ENCODE measurements at places on chromosomes 7 and 10. TPM values are rescaled to one million over a fixed set of nuclear protein-coding genes. Genes with fewer than 3 reads are reported as not detected.

DNA sequence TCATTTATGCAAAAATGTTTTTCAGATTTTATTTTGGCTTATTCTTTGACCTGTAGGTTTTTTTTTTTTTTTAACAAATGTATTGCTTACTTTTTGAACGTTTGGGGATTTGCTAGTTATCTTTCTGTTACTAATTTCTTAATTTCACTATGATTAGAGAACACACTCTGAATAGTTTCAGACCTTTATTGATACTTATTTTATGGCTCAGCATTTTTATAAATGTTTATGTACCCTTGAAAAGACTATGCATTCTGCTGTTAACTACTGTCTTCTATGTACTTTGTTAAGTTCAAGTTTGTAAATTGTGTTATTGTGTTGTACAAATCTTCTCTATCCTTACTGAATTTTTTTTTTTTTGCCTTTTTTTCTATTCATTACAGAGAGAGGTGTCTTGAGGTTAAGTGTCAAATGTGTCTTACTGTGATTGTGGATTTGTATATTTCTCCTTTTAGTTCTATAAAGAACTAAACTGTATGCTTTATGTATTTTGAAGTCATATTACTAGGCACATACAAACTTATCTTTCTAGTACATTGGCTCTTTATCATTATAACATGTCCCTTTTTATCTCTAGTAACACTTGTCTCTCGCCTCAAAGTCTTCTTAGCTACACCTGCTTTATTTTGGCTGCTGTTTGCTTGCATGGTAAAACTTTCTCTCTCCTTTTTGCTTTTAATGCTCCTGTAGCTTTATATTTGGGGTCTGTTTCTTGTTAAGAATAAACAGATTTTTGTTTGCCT lies 8.1 kb downstream of the MKLN1 start:
- no peak for DNase-seq
- no peaks in the 10 kb centered on the region for H3K27me3 ChIP-seq
- H3K4me1 ChIP-seq = peaks cover 9% of the 10 kb centered on the region
- peaks cover 12% of the 10 kb centered on the region for H3K36me3 ChIP-seq
- H3K27ac ChIP-seq = no peak overlapping the region

The MOSPD3 gene
- total RNA-seq = 11.7 TPM

DNA sequence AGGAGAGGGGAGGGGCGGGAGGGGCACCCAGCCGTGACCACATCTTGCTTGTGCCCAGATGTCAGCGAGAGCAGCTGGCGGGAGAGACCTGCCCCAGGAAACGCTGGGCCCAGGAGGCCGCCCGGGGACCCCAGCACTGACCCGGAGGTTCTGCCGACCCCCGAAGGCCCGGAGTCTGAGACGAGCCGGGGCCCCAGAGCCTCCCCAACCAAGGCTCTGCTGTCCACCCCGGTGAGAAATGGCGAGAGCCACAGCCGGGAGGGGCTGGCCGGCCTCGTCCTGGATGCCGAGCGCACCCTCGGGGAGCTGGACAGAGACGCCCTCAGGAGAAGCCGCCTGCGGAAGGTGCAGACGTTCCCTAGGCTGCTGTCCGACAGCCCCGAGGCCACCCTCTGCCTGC lies 25.9 kb downstream of the KNDC1 start:
- no peak overlapping the region for H3K27ac ChIP-seq
- no peaks in the 10 kb centered on the region for H3K4me1 ChIP-seq
- H3K36me3 ChIP-seq = peaks cover 4% of the 10 kb centered on the region
- no peak overlapping the region for H3K4me3 ChIP-seq

The ANKMY2 gene
- total RNA-seq = 29.9 TPM

The UFSP1 gene
- 4.2 TPM for total RNA-seq

Measured in Calu3 (cell line).